ENCODE measurements at places on chromosomes 5 and 9.

GRCh38 chr9:134328841-134329575 is 2.8 kb downstream of the RXRA start:
- no peak for DNase-seq

GRCh38 chr9:93090091-93090655 is 5.8 kb upstream of the CARD19 start:
- no peak for DNase-seq

DNA sequence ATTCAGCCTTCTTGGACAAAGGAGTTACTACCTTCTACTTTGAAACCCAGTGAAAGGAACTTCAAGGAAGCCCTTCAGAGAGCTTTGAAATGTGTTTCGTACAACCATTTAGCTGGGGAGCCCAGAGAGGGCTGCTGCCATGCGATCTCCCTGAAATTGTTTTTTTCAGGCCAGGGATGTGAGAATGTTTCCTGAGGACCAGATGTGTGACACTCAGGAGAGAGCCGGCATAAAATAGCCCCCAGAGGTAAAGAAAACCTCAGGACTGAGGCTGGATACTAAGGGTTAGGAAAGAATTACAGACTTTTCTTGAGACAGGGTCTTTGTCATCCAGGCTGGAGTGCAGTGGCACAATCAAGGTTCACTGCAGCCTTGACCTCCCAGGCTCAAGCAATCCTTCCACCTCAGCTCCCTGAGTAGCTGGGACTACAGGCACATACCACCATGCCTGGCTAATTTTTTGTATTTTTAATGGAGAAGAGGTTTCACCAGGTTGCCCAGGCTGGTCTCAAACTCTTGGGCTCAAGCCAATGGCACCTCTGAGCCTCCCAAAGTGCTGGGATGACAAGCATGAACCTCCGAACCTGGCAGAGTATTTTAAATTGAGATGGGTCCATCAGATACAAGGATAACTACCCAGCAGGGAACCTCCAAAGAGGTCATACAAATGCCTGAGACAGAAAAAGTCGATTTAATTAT is 8.4 kb downstream of the RPL37 start:
- DNase-seq = no peak

DNA sequence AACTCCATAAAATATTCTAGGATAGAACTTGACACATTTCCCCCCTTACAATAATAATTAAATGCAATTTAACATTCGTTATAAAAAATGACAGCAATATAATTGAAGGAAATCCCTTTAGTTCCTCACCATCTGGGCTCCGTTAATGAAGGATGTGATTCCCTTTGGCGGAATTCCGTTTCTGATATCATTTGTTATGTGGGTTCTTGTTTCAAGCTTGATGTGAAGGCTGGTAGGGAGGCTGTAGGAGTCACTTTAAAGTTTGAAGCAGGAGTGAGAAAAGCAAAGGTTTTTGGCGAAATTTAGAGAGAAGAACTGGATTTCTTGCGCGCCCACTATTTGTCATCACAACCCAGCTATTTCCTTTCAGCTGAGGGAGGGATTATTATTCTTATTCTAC is 4.0 kb downstream of the RGS7BP start:
- no peak for DNase-seq

- peak; percentile 74 for DNase-seq
Measured at GRCh38 chr5:28374492-28374967, 1336.1 kb upstream of the CDH9 start.

DNA sequence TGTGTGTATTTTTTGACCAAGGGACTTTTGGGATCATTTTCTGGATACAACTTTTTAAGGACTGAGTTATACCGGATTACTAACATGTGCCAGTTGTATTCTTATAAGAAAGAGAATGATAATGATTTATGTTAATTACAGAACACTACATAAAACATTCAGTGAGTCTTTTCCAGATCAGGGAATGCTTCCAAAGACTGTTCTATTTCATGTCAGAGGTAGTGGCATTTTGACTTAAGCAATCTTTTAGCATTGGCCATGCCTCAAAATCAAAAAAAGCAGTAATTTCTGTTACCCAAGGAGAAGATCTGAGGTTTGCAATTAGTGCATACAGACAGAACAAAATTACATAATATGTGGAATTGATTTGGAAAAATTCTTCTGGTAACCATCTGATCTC is 413.0 kb upstream of the CDH9 start:
- no peak for DNase-seq

- DNase-seq = no peak
Measured at GRCh38 chr5:141637123-141637766, 448 bp downstream of the RELL2 start.

DNA sequence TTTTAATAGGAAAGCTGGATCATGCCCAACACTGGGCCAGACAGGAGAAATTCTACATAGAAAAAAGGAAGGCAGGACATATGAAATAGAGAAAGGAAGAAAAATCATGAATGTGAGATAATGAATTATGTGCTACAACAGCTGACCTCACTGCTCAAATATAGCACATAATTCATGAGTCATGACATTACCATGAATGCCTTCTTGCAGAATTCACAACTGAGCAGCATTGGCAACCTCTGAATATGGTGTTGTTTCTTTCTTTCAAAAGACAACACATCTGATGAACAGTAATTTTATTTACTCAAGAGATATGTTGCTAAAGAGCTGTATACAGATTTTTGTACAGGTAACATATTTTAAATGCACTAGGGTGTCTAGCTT is 34.4 kb downstream of the APBA1 start:
- DNase-seq = no peak

DNA sequence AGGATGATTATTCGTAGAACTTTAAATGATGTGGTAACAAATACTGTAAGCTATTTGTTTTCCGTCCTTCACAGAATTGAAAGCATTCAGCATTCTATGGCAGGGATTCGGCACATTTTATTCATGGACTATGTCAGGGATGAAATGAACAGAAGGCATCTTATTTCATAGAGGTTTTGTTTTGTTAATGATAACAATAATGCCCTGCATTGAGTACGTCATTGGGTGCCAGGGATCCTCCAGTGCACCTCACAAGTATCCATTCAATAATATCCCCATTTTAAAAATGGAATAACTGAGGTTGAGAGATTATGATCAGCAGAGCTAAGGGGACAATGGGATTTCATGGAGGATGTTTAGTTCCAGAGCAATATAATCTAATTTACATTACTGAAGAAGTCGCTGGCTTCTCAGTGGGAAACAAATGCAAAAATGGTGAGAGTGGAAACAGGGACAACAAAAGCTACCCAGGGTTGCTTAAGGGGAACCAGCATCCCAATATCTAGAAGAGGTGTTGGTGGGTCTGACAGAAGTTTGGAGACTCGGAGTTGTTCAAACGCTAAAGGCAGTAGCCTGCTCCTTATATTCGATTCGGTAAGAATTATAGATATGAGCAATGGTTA is 985.7 kb upstream of the WWC1 start:
- no peak for DNase-seq

- no peak for DNase-seq
Measured at GRCh38 chr9:7756088-7756487, 43.5 kb downstream of the DMAC1 start.

DNA sequence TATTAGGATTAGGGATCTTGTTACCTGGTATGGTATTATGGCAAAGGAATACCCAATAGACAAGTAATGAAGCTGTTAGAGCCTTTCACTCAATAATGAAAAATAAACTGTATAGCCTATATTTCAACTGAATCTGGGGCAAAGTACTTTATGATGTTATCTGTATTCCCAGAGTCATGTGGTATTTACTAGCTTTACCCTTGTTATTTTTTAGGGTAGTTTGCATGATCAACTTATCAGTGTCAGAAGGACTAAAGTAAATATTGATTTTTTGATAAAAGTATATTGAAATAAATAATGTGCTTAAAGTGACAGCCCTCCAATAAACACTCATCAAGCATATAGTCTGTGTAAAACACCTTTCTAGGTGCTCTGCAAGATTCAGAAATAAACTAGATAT is 64.6 kb downstream of the MAN2A1 start:
- no peak for DNase-seq

GRCh38 chr5:134411228-134411545 is 494 bp downstream of the CDKN2AIPNL start:
- DNase-seq = no peak

DNA sequence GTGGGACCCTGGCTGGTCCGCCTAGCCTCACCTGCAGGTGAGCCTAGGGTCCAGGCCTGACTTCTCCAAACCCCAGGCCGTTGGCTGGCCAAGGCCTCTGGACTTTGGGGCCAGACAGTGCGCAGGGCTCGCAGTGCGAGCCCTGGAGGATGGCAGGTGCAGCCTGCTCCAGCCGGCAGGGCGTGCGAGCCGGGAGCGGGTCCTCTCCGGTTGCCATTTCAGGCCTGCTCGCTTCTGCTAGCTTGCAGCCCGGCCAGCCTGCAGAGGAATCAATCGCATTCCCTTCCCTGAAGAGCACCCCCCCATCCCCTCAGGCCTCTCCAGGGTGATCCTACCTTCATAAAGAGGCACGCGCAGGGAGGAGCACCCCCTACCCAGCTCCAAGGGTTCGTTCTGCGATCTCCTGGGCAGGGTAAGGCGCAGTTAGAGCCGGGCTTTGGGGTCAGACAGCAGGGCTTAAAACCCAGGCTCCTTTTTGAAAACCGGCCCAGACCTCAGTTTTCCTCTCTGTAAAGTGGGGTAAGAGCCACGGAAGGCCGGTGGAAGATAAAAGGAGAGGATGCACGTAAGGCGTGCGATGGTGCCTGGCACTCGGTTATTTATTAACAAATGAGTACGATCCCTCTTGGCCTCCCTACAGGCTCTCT is 6.2 kb downstream of the BARHL1 start:
- no peak for DNase-seq

DNA sequence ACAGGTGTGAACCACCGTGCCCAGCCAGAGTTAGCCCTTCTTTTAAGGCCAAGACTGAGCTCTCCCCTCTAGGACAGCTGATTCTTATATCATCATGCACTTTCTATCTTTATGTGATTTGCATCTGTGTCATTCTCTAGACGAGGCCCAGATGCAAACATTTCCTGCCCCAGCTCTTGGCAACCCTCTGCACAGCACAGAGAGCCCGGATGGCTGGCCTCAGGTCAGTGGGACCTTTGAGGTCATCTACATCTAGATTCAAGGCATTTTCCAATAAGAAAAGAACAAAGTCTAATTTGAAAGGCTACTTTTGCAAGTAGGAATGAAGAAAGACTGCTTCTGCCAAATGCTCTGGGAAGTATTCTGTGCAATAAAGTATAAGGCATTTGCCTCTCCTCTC is 109.0 kb upstream of the DAB2 start:
- DNase-seq = no peak

DNA sequence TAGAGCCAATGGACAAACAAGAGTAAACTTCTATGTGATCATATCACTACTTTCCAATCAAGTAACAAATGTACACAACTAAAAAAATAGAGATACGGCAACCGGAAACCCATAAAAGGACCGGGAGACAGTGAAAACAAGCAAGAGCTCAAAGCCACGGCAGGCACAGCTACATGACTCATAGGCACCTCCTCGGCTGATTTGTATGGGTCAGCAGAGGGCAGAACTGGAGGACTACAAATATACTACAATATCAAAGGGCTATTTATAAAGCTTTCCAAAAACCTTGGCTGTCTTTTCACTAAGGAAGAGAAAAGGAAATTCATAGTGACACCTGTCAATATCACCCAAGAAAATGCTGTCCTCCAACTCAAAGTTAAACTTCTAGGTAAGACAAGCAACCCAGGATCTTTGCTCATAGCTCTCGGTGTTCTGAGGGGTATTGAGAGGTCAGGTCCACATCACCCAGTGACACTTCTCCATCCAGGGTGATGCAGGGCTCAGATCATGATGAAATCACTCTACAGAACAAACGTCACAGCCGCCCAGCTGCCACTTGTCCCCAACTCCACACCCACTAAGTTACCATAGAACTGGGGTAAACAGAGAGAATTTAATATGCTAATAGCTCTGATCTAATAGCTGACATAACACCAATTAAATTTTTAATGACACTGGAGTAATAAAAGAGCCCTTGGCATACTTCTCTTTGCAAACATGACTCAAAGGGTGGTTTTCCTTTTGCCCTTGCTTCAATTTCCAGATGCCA is 41.3 kb downstream of the PFDN1 start:
- DNase-seq = peak; percentile 72

- DNase-seq = no peak
Measured at GRCh38 chr5:123305751-123306150, 117.5 kb downstream of the CEP120 start.

GRCh38 chr5:145307866-145308382 is 527.2 kb downstream of the PRELID2 start:
- no peak for DNase-seq

- no peak for DNase-seq
Measured at GRCh38 chr5:73745836-73746235, 119.8 kb downstream of the ARHGEF28 start.

DNA sequence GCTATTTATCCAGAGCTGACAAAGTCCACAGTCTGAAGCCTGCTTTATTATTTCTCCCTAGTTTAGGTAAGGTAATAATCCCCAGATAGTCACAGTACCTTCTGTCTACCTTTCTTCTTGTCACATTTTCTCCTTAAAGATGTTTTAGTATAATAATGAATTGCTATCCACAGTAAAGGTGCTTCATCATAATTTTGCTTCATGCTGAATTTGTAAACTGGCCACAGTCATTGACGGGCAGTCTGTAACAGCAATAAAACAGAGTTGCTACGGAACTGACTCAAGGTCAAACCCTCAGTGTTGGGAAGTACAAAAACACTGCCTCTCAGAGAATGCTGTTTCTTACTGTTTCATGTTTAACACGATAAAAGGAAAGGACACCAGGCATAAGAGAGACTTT is 195.7 kb downstream of the ZNF608 start:
- no peak for DNase-seq

GRCh38 chr5:173665326-173665725 is 48.9 kb upstream of the BOD1 start:
- DNase-seq = no peak

DNA sequence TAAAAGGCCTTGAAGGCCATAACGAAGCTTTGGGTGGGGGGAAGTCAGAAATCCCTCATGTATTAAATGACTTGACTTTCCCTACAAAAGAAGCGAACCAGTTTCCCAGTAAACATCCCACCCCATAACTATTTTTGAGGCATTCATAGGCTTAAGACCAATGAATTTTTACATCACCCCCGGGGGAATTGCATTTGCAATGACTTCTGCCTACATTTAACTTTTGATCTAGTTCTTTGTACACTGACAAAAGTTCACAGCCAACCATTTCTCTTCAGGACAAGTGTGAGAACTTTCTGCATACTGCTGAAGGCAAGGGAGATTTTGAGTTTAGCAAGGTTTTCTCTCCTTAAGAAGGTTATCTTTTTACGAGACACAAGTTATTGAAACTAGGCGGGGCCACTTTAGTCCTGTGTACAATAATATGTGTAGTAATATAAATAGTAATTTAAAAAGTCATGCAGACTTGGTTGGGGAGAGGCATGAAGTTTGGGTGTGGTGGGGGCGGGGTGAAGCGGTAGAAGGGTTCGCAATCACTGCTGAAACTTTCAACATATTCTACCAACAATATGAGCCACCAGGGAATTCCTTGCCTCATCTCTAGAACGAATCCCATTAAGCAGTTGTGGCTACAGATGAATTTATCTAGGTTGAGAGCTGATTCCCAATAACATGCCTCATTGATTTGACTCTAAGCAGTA is 2.5 kb downstream of the TJP2 start:
- no peak for DNase-seq
